CD4-positive, alpha-beta T cell treated with Interleukin-15 for 1 hour (primary cell): ENCODE measurements at places on chromosomes 1 and 21.

GRCh38 chr21:41215856-41216408 is 48.0 kb downstream of the BACE2 start:
- DNase-seq: no peak

DNA sequence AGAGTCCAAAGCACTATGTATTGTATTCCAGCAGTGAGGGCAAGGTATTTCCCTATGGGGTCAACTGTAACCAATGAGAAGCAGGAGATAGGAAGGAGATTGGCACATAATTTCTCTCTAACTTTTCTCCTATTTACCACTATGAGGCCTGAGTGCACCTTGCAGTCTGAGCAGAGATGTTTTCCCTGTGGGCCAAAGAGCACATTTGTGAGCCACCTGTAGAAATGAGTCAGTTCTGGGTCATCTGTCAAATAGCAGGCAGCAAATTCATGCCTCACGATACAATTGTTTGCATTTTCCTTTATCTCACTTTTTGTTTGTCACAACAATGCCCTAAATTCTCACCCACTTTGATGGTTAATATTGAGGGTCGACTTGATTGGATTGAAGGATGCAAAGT is 547.2 kb upstream of the NCAM2 start:
- DNase-seq: no peak

DNA sequence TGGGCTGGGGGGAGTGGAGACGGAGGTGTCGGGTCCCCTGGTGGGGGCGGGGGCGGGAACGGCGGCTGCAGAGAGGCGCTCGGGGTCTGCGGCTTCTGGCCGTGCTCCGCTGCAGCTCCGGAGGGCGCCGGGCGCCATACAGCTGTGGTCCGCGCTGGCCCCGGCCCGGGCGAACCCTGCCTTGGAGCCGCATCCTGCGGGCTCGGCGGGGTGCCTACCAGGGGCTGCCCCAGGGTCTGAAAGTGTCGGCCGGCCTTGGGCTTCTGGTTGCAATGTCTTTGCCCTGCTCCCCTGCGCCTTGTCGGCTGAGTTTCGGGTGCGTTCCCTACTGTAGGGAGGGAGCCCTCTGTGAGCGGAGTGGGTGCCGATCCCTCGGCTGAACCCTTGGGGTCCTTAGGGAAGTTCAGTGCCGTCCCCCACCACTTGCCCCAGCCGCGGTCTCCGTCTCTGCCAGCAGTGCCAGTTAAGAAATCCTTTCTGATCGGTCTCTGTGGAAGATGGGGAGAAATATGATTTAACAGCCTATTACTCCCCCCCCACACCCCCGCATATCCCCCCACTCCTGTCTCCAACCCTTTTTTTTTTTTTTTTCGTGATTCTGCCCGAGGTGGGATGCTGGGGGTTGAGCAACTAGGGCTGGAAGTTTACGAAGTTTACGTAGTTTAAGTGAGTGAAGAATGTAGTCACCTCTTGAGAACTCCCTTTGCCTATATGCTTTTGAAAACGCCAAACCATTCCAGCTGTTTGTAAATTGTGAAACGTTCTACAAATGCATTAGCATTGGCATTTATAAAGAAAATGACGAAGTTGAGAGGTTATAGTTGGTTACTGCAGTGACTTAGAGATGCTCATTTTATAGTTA is 588 bp downstream of the NEXN start:
- no peak for DNase-seq

DNA sequence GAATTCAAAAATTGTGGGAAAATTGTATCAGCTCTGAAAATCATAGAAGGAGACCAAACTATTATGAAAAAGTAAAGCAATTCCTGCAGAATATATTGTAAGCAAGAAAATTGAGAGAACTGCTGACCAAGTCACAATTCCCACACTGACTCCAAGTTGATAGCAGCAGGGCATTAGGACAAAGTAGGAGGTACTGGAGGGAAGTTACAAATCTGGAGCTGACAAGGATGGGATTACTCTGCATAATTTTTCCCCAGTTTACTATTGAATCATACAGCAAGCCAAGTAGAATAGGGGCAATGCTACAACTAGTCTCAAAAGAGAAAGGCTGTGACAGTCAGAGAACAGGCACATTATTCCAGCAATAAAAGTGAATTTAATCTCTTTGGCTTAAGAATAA is 161.3 kb upstream of the USP25 start:
- DNase-seq: no peak

DNA sequence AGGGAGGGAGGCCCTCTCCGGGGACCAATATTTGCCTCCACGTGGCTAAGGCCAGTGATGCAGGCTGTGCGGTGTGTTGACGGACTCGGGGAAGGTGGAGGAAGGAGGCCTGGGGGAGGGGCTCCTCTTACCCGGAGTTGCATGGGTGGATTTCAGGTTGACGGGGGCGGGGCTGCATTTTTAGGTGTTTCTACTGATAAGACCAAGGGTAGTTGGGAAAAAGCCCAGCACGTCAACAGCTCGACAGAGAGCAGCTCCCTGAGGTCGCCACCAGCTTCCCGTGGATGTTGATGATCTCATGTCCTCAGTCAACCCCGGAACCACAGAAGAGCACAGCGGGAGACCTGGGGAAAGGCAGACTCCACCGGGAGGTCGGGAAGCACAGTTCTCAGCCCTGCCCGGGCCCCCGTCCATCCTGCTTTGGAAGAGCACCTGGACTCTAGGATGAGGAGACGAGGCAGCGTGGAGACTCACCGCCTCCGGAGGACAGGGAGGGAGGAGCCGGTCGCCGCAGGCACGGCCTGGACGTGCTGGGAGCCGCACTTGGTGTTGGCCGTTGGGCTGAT is 32.9 kb upstream of the COL6A1 start:
- DNase-seq: no peak

DNA sequence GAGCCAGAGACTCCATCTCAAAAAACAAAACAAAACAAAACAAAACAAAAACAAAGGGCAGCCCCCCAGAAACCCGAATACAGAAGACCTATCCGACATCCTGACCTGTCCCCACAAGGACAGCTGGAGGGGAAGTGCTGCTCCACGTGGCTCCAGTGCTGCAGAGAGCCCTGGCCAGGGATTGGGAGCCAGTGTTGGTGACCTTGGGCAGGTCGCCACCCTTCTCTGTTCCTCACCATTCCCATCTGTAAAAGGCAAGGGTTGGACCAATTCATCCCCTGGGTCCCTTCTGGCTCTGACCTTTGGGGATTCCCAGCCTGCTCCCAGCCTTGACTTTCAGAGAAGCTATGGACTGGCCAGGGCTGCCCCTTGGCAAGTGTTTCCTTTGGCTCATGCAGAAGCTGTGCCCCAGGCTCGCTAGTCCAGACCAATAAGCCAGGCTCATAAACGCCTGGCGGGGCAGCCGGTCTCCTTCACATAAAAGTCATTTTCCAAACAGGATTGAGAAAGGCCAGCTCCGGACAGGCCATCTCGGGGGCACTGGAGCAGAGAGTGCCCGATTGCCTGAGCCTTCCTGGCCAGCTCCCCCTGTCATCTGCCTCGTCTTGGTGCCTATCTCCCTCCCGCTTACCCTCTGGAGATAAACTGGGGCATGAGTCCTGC is 20.0 kb upstream of the PADI1 start:
- DNase-seq: no peak

DNA sequence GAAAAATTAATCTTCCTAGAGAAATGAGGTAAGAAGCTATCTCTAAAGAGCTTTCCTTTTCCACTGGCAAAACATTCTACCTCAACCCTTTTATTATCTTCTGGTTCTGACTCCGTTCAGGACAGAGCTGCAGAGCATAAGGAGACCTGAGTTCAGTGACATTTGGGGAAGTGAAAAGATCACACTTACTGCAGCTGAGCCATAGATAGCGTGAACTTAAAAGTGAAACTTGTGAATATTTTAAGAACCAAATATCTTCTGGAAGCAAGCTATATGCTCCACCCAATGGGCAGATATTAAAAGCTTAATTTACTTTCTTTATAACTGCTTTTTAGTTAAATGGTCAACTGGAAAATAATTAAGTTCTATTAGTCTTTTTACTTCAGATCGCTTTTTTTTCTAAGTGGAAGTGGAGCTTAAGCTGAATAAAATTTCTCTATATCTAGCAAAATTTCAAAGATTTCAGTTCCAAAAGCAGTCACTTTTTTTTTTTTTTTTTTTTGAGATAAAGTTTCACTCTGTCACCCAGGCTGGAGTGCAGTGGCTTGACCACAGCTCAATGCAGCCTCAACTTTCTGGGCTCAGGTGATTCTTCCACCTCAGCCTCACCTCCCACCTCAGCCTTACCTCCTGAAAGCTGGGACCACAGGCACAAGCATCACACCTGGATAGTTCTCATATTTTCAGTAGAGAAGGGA is 11.9 kb downstream of the PTPN22 start:
- no peak for DNase-seq

DNA sequence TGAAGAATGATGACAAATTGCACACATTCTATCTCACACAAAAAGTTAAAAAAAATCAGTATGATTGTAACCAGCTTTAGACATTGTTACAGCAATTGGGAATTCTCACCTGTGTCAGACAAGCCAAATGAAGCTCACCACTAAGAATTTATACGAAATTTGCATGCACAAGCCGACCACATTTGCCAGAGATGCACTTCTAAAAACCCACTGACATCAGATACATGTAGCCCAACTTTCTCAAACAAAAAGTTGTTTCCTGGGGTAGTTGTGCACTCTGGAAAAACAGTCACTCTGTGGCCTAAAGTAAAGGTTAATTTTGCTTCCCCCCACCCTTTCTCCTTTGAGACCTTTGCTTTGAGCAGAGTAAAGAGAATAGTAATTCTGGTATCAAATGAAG is 67.9 kb upstream of the IL12RB2 start:
- DNase-seq: no peak

- DNase-seq: no peak
Observed at GRCh38 chr1:217524787-217525520, 105.9 kb downstream of the GPATCH2 start.
